Activated T-cell treated with anti-CD3 and anti-CD28 coated beads for 24 hours (primary cell): ENCODE measurements at places on chromosomes 4 and X.

GRCh38 chr4:7618361-7618760 lies 183.6 kb upstream of the PSAPL1 start:
- no peak for DNase-seq

DNA sequence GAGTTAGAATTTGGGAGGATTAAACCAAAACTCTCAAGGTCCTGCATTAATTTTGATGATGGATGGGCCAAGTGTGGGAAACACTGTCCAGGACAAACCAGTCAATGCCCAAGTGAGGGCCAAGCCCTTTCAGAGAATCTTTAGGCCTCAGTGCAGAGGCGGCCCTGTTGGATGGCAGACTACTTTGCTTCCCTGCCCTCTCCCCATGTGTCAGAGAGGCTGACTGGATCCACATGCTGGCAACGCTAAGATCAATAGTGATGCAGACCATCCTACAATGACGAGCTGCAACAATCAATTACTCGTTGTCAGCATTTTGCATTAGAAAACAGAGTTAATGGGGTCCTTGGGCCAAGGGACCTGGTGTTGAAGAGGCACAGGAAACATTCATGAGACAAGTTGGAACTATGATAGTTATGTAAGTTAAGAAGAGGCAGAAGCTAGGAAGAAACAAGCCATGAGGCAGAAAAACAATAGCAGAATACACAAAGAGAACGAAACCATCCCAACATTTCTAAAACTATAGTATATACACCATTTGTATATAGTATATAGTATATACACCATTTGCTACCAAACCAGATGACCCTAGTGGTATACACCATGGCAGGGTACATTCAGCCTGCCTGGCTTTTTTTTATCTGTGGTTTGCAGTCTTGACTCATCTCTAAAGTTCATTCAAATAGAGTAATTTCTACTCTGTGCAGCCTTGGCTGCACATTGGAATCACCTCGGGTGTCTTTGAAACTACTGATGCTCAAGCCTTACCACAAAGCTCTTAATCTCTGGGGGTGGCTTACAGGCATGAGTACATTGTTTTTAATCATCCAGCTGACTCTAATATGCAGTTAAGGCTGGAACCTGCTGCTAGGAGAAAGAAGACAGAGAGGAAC lies 147.7 kb upstream of the GYPA start:
- DNase-seq: no peak

GRCh38 chr4:166493924-166494345 lies 620.9 kb downstream of the TLL1 start:
- no peak for DNase-seq

- DNase-seq: no peak
Observed at GRCh38 chr4:67131224-67131623, 414.1 kb downstream of the CENPC start.

- DNase-seq: no peak
Observed at GRCh38 chr4:14178421-14178820, 550.9 kb upstream of the BOD1L1 start.

GRCh38 chrX:53235566-53235965 lies 10.6 kb upstream of the KDM5C start:
- DNase-seq: no peak

GRCh38 chrX:21733705-21734104 lies 24.2 kb downstream of the SMPX start:
- DNase-seq: no peak

- no peak for DNase-seq
Observed at GRCh38 chrX:84123585-84123984, 64.4 kb downstream of the RPS6KA6 start.

GRCh38 chrX:107451731-107452130 lies 2.3 kb downstream of the FRMPD3 start:
- DNase-seq: no peak

DNA sequence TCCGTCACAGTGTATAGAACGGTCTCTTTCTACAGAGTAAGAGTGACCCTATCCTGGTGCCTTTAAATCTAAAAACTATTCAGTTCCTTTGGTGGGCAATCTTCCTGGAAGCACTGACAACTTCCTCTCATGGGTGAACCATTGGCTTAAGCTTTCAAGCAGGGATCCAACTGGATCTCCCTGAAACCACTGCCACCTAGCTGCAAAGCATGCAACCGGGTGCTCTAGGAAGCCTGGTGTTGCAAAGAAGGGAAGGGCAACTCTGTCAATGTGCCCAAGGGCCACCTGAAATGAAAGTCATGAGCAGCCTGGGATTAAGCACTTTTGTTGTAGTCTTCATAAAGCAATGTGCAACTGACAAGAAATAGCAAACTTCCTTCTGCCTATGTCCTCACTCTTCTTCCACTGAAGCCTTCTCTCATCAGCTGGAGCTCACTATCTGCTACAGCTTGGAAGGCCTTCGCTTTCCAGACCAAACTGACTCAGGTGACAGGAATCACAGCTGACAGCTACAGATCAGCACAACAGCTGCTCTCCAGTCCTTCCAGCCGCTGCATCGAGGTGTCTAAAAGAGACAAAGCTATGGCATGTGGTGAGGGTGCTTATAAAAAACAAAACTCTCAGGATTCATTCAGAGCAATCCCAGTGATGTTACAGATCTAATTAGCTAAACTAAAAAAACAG lies 46.1 kb downstream of the SETD7 start:
- no peak for DNase-seq

GRCh38 chr4:8649631-8650361 lies 57.2 kb downstream of the CPZ start:
- no peak for DNase-seq

GRCh38 chr4:8516996-8517550 lies 63.1 kb upstream of the GPR78 start:
- DNase-seq: no peak

DNA sequence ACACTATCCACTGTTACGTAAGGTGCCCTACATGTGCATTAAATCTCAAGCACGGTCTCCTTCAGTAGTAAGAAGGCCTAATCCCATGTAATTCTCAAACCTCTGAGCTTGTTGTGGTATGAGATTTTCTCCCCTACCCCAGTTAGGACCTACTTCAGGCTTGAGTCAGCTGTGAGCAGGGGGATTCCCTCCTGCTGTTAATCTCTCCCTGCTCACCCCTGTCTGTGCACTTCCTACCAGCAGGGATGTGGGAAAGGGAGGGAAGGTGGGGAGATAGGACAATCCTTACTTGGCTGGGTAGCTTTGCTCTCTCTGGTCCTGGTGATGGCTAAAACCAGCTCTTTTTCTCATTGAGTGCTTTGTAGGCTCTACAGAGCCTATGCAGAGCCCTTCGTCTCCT lies 60.8 kb downstream of the PALLD start:
- no peak for DNase-seq

- peak; percentile 45 for DNase-seq
Observed at GRCh38 chr4:153497091-153497531, 31.0 kb downstream of the TMEM131L start.

DNA sequence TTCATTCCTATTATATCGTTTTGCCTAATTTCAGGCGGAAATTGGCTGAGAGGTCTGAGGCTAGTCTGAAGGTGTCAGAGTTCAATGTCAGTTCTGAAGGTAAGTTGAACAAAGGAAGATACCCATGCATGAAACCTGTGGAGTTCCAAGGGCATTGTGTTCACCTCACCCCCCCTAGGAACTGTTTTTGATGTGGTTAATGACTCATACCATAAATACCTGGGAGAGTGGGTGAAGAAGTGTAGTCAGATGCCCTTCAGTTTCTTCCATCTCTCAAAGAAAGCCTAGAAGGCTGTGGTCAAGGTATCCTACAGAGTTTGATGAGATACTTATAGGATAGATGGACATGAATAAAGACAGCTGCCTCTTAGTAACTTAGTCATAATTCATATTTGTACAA lies 2.7 kb downstream of the UTP14A start:
- DNase-seq: no peak

DNA sequence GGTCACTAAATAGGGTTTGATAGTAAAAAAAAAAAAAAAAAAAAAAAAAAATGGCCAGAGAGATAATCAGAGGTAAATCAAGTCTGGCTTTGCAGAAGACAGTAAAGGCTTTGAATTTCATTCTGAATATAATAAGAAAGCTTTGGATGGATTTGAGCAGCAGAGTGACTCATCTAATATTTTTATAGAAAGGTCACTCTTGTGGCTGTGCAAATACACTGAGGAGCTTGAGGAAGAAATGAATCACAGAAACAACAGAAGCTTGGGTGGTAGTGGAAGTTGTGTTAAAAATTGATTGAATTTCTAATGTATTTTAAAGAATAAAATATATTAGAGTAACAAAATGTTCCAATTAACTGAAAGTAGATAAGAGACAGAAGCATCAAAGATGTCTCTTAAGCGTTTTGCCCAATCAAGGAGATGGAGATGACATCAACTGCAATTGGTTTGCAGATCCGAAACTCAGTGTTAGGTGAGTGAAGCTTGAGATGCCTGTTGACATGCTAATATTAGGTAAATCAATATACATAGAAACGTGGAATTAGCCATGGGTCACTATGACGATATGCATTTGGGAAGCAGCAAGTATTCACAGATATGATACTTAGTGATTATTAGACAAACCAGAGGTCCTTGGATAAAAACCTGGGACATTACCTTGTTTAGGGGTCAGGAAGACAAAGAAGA lies 280.5 kb downstream of the GPM6A start:
- DNase-seq: no peak

GRCh38 chr4:183657564-183657963 lies 1.4 kb downstream of the RWDD4 start:
- DNase-seq: no peak

DNA sequence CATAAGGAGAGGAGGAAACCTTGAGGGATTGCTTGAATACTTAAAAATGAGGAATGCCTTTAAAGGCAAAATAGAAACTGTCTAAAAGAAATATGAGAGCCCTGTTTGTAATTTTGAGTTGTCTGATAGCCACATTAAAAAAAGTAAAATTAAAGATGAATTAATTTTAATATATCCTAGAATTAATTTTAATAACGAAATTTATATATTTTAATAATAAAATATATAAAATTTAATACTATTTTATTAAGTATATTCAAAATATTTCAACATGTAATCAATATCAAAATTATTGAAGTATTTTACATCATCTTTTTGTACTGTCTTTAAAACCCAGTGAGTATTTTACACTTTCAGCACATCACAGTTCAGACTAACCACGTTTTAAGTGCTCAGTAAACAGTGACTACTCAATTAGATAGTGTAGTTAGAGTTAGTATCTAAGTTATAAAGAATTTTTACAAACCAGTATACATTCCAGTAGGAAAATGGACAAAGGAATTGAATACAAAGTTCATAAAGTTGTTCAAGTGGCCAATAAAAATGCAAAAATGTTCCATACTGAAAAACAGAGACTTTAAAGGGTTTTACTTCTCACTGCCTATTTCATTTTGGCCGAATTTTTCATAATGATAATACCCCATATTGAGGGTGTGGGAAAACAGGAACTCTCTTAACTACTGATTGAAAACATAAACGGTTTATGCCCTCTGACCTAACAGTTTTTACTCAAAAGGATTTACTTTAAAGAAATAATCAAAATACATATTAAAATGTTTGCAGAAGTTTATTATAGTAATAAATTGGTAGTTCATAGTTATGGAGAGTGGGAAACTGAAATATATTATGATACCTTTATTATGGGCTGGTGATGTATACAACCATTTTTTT lies 2.9 kb downstream of the SLC30A9 start:
- no peak for DNase-seq

DNA sequence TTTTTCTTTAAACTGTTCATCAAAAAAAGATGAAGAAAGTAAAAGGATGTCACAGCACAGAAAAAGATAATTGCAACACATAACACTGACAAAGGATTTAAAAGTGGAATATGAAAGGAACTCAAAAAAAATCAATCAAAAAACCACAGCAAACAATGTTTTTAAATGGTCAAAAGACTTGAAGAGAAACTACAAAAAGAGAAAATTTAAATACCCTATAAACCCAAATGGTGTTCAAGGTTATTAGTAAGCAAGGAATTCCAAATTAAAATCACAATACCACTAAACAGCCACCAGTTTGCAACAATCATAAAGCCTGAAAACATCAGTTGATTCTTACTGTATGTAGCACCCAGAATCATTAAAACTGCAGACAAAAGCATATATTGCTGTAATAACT lies 36.5 kb upstream of the PCDH10 start:
- DNase-seq: no peak

- no peak for DNase-seq
Observed at GRCh38 chr4:23857367-23857959, 32.4 kb downstream of the PPARGC1A start.

- no peak for DNase-seq
Observed at GRCh38 chrX:73821921-73822559, 259.0 kb downstream of the CHIC1 start.

GRCh38 chr4:144411119-144411518 lies 234.8 kb upstream of the HHIP start:
- DNase-seq: no peak

DNA sequence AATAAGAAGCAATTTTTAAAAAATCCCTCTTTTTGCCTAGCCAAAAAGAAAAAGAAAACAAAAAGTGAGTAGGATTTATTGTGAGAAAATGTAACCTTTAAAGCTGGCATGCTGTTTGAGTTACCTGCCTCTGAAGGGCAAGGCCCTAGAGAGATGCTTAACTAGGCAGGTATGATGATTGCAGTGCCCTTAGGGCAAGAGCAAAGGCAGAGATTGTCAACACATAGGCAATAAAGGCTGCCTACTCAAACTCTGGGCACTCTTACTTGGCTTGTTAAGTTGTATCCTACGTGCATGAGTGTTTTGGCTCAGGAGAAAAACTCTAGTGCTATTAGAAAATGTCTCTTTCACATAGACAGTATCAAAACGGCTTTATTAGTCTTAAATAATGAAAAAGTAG lies 306.0 kb downstream of the RPA4 start:
- no peak for DNase-seq

- DNase-seq: no peak
Observed at GRCh38 chr4:139126898-139127297, 50.1 kb downstream of the ELF2 start.

DNA sequence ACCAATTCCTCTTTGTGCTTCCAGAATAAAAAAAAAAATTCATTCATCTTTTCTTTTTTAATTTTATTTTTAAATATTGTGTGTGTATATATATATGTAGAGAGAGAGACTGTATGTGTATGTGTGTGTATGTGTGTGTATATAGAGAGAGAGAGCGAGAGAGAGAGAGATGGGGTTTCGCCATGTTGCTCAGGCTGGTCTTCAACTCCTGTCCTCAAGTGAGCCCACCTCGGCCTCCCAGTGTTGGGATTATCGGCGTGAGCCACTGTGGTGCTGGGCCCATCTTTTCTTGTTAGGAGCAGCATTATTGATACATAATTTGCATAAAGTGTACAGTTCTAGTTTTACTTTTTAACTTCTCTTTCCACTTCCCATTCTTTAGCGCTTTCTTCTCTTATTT lies 33.6 kb downstream of the KDM6A start:
- no peak for DNase-seq

- DNase-seq: no peak
Observed at GRCh38 chr4:121338518-121338917, 42.3 kb downstream of the QRFPR start.

GRCh38 chr4:6942238-6942800 lies 32.7 kb downstream of the TBC1D14 start:
- DNase-seq: no peak
